ENCODE measurements at places on chromosomes 1 and 21.

- peak; percentile 82 for DNase-seq
Observed at GRCh38 chr1:162908780-162909179, 47.8 kb upstream of the CCDC190 start.

- no peak for DNase-seq
Observed at GRCh38 chr1:8543965-8544364, 226.1 kb downstream of the SLC45A1 start.

DNA sequence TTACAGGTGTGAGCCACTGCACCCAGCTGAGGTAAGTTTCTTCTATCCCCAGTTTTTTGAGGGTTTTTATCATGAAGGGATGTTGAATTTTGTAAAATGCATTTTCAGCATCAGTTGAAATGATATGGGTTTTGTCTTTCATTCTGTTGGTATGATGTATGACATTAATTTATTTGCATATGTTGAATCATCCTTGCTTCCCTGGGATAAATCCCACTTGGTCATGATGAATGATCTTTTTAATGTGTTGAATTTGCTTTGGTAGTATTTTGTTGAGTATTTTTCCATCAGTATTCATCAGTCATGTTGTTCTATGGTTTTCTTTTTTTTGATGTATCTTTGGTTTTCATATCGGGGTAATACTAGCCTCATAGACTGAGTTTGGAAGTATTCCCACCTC is 141.0 kb downstream of the RPS6KC1 start:
- DNase-seq, result peak; percentile 30

- DNase-seq, result no peak
Observed at GRCh38 chr1:208351838-208352237, 107.7 kb upstream of the PLXNA2 start.

- no peak for DNase-seq
Observed at GRCh38 chr1:30908696-30909364, at the start of gene SDC3. Gene SDC3 (minus strand): TSS chr1:30908758. CDS start chr1:30908586, 172 bp downstream.

DNA sequence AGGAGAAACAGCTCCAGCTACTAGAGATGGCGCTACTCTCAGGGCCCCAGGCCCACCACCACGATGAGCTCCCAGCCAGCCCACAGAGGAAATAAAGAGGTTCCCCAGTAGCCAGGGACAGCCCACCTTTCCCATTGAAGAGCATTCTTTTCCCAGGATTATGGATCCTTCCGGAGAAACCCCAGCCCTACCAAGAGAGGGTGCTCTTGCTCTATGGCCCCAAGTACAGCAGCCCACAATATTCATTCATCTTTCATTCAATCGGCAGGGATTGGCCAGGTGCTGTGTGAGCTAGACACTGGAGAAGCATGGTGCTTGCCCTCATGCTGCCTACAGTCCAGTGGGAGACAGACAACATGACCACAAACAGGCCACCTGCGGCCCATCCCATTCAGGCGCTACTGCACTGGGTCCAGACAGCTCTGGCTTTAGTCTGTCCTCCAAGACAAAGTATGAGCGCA is 29.9 kb downstream of the PMVK start:
- DNase-seq, result no peak

- DNase-seq, result no peak
Observed at GRCh38 chr1:173017792-173018191, 32.9 kb downstream of the TNFSF18 start.

- no peak for DNase-seq
Observed at GRCh38 chr1:6580593-6581409, 1.0 kb downstream of the ZBTB48 start.

GRCh38 chr1:88791192-88791591 is 100.2 kb downstream of the GTF2B start:
- no peak for DNase-seq

GRCh38 chr1:17207540-17207939 is 2.6 kb downstream of the PADI1 start:
- DNase-seq, result no peak

- no peak for DNase-seq
Observed at GRCh38 chr1:30515755-30516484, 207.5 kb downstream of the MATN1 start.

- DNase-seq, result no peak
Observed at GRCh38 chr1:200226268-200226968, 183.4 kb downstream of the ZNF281 start.

- DNase-seq, result peak; percentile 62
Observed at GRCh38 chr1:99264201-99265021, at the start of gene PLPPR4. Gene PLPPR4 (plus strand): TSS chr1:99264492. CDS start chr1:99264594, 102 bp downstream.

DNA sequence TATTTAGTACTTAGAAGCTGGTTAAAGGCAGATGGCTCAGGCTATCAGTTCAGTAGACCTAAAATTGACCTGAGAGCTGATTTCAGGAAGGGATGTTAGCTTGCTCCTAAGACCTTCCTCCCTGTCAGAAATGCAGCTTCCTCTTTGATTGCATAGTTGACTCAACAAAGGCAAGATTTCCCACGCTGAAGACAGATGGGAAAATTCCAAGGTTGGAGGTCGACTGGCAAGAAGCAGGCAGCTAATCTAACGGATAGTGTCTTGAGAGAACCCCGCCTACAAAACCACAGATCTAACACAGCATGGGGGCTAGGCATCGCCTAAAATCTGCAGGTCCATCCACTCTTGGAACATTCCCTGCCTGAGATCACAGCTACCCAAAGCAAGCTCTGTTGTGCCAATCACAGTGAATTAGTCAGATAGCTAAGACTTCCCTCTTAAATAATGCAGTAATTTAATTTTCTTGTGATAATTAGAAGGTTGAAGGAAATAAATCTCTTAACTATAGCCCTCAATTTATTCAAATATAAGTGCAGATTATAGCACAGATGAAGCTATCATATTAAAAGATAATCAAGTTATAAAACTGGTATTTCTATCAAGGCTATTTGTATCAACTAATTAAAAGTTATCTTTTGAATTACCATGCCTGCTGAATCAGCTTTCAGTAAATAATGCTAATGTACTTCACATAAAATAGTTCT is 357.8 kb upstream of the SGIP1 start:
- peak; percentile 48 for DNase-seq

- peak; percentile 2 for DNase-seq
Observed at GRCh38 chr1:200590001-200590400, 30.6 kb downstream of the KIF14 start.

DNA sequence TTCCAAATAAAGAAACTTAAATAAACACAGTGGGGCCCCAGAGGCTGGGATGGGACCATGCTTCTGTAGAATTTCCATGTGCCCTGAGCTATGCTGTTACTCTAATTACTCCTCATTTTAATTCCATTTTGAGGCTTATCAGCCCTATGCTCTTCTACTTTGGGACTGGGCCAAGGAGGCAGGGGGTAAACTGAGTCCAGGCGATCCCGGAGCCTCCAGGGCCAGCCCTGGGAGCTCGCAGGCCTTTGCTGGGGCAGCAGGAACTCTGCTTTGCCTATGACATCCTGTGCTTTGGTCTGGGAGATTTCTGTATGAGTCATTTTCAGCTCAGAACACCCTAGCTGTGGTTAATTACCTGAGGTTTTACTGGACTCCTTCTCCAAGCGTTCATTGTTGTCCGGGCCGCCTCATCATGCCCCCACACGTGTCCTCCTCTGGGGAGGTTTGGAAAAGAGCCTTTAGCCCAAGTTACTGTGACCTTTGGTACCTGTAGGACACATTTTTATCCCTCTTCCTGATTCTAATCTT is 95.7 kb downstream of the RHOU start:
- DNase-seq, result peak; percentile 83

- DNase-seq, result no peak
Observed at GRCh38 chr1:166185526-166185925, 18.7 kb upstream of the FAM78B start.

- DNase-seq, result peak; percentile 61
Observed at GRCh38 chr1:246035060-246035541, 472.0 kb downstream of the SMYD3 start.

- no peak for DNase-seq
Observed at GRCh38 chr1:4395676-4396075, 258.7 kb upstream of the AJAP1 start.

GRCh38 chr1:6245869-6246496 is 2.0 kb downstream of the HES3 start:
- no peak for DNase-seq

GRCh38 chr1:6544831-6545230 is 9.5 kb downstream of the NOL9 start:
- no peak for DNase-seq

GRCh38 chr1:245859493-245860114 is 647.5 kb downstream of the SMYD3 start:
- DNase-seq, result peak; percentile 86

DNA sequence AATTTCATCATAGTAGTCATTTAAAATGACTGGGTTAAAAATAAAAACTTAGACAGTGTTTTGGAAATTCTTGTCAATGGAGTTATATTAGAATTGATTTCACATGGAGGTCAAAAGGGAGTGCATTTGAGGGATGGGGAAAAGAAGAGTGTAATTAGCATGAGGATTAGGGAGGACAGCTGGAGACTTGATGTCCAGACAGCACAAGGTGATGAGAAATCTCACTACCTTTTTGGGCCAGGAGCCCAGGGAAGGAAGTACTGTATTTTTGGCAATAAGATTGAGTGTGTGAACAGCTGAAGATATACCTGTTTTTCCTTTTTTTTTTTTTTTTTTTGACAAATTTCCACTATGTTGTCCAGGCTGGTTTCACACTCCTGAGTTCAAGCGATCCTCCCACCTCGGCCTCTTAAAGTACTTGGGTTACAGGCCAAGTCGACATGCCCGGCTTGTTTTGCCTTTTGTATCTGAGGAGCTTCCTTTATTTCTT is 163.6 kb downstream of the PAPPA2 start:
- no peak for DNase-seq

DNA sequence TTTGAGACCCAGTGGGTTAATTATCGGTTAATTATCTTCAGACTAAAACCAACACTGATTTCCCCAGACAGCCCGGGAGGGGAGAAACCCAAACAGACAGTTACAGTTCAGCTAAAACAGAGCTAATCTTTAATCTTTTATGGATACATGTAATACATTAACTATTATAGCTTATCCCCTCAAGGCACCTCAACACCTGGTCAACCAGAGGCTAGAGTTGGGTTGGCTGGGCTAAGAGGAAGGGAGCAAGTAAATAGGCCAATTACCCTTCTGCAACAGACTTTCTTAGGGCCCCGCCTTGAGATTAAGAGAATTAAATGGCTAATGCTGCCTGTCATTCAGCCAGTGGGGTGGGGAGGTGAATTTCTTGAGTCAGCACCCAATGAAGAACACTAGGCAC is 6.6 kb upstream of the MED18 start:
- DNase-seq, result no peak

- DNase-seq, result no peak
Observed at GRCh38 chr1:234923626-234924025, 205.0 kb downstream of the TOMM20 start.

DNA sequence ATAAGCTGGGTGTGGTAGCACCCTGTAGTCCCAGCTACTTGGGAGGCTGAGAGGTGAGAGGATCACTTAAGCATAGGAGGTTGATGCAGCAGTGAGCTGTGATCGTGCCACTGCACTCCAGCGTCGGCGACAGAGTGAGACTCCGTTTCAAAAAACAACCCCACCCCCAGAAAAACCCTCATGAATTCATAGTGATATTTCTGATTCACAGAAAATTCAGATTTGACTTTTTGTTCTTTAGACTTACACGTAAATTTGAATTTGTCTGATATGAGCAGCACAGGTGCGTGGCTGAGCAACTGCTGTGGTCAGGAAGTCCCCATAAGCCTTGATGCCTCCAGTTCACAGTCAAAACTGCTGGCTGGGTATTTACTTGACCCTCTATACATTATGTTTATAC is 10.0 kb upstream of the MORC3 start:
- DNase-seq, result no peak

DNA sequence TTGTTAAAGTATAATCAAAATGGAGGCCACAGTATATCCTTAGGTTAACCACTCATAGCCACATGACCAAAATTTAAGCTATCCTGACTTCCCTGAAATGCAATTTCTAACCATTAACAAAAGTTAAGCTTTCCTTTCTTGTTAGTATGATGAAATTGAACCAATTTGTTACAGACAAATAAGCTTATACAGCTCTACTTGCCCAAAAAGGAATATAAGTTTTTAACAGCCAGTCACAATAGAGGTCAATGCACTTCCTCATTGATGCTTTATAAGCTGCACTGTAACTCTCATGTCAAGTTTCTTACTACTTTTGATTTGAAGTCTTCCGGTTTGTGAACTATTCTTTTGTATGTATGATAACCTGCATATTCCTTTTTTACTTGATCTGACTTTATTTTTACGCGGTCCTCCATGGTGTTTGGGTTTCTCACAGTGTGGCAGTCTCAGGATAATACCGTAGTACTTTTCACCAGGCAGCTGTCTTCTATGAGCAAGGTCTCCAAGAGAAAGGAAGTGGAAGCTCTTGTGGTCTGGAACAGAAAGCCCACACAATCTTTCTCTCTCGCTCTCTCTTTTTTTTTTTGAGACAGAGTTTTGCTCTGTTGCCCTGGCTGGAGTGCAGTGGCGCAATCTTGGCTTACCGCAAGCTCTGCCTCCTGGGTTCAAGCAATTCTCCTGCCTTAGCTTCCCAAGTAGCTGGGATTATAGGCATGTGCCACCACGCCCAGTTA is 331.6 kb downstream of the SRGAP2C start:
- DNase-seq, result no peak

DNA sequence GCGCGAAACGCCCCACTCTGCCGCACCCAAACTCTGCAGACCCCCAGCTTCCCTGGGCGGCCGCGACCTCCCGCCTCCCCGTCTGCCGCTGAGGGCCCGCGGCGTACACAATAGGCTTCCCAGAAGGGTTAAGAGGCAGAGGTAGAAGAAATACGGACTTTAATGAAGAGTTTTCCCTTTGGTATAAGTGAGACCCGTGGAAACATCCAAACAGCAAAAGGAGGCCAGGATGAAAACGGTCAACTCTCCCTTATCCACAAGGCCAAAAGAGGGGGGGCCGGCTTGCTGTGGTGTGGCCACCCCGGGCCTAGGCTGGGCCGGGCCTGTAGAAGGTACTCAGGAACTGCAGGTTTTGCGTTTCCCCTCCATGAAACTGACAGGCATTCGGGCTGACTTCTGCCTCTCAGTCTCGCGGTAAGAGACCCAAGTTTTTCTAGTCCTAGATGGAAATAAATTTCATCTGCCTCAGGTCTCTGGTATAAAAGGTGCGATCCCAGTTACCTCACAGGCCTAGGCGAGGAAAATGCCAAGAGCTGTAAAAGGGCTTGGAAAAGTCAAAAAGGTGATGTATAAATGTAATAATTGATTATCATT is 671 bp upstream of the PYGO2 start:
- no peak for DNase-seq

DNA sequence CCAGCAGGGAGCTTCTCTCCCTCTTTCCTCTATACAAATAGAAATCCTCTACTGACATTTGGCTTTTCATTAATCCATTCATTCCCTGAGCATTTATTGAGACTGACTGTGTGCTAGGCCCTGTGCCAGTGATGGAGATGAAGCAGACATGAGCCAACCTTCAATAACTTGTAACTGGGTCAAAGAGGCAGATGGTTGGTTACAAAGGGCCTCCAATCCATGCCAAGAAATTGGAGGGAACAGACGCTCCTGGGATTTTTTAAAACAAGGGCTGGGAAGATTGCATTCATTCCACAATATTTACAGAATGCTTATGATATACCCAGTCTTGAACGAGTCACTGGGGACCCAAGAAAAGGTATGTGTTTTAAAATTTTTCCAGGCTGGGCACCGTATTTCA is 6.2 kb downstream of the HPCAL4 start:
- DNase-seq, result no peak
